ENCODE measurements at places on chromosomes 11 and 22.

- no peak for DNase-seq
Observed at GRCh38 chr11:29095821-29096220, 921.0 kb downstream of the KCNA4 start.

DNA sequence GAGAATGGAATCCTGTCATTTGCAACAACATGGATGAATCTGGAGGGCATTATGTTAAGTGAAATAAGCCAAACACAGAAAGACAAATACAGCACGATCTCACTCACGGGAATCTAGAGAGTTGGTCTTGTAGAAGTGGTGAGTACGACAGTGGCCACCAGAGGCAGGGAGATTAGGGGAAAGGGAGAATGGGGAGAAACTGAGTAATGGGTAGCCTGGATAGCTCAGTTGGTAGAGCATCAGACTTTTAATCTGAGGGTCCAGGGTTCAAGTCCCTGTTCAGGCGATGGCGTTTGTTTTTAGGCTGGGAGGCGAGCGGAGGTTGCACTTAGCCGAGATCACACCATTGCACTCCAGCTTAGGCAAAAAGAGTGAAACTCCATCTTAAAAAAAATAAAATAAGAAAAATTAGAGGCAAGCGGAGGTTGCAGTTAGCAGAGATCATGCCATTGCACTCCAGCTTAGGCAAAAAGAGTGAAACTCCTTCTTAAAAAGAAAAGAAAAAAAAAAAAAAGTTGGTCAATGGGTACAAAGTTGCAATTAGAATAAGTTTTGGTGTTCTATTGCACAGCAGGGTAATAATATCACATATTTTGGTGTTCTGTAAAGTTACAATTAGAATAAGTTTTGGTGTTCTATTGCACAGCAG lies 95.7 kb upstream of the UBASH3B start:
- DNase-seq, result no peak

DNA sequence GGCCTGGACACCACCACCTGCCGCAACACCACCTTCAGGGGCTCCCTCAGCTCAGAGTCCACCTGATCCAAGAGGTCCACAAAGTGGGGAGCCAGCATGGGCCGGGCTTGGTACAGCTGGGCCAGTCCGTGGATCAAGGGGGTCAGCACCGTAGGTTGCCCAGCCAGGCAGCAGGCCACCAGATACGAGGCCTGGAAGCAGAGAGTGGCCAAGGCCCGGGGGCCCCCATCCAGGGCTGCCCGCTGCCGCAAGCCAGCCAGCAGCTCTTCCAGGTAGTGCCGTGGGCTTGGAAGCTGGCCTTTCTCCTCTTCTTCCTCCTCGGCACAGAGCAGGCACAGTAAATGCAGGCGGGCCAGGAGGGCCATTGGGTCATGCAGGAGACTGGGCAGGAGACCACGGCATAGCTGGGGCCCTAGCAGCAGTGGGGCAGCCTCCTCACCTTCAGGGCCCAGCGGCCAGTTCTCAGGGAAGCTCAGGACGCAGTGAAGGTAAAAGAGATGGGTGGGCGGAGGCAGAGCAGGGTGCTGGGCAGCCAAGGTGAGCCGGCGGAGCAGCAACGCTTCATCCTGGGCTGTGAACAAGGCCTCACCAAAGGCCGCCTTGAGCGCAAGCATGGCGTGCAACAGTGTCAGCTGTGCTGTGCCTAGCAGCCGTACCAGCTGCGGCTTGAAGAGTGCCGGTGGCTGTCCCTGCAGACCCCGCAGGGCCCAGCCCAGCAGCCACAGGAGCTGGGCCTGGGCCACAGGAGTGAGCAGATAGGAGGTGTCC lies 1.7 kb downstream of the AP5B1 start:
- DNase-seq, result no peak

DNA sequence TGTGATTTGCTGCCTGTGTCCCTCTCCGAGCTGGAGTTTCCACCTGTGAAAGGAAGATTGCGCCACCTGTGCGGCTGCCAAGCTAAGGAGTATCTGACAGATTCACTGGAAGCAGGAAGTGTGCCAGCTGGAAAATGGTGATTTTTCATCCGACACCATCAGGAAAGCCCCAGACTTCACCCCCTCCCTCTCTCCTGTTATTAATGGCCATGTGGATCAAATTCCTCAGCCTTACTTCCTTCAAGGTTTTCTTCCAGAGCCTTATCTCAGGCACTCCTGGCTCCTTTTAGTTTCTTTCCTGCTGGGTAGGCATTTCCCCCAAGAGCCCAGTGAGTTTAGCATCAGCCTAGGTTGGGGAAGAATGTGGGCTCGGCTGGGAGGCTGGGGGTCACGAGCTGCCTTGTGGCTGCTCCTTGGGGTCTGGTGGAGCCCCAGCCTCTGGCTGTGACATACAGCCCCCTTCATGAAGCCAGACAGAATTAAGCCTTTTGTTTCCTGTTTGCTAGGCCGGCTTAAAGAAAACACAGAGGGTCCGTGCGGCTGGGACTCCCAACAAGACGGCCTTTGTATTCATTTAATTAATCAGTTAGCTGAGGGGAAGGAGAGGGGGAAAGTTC lies 37.1 kb downstream of the PKNOX2 start:
- DNase-seq, result no peak

GRCh38 chr11:121437018-121437685 lies 15.0 kb upstream of the SORL1 start:
- DNase-seq, result no peak

- no peak for DNase-seq
Observed at GRCh38 chr11:57324154-57324885, 432 bp downstream of the TNKS1BP1 start.
